Suprapubic skin (tissue), 4 donors: ENCODE measurements at places on chromosomes 3 and 15.
A peak's percentile ranks its signal among the peaks of the same experiment; 100 is the strongest.

- no peak for DNase-seq
These were observed at the start of gene P2RY12 for GRCh38 chr3:151384741-151385174. P2RY12 (minus strand) TSS chr3:151384753; CDS start chr3:151338845, 45,908 bp downstream.

DNA sequence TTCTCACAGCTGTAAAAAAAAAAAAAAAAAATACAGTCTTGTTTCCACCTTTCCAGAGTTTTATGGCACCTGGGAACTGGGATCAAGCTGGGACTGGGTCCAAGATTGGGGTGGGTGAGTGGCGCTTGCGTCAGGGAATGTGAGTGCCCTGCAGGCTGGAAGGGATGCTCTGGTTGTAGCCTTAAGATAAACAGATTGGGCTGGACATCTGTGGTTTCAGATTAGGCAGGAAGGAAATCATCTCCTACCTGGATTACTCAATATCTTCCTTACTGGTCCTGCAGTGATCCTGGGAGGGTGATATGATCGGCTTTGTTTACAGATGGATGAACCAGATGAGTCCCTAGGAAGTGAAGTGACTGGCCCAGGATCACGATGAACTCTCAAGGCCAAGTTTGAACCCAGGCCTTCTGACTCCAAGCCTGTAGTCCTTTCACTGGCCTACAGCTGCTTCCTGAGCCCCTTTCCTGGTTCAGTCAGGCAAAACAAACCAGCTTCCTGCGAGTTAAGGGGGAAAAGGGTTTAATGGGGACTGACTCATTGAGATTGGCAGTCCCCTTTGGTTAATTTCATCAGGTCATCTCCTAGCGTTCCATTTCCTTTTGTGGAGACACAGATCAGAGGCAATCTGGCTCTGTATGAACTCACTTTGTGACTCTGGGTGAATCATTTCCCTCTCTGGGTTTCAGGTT is 179.8 kb downstream of the THSD4 start:
- no peak for DNase-seq

DNA sequence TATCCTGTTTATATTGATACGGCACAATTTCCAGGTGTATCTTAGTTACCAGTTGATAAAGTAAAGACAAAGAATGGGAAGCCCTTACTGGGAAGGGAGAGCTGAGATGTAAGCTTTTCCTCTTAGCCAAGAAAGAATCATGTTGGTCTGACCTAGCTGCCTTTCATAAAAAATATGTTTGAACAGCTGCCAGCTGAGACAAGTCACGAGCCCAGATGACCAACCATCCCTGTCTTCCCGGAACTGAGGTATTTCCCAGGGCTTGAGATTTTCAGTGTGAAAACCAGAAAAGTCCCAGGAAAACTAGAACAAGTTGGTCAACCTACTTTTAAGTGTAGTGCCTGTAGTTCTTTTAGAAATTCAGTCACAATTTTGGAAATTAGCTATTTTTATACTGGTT is 3.6 kb upstream of the MYH15 start:
- no peak for DNase-seq

- no peak for DNase-seq
These were observed 458.5 kb upstream of the ARRDC4 start for GRCh38 chr15:97502038-97502437.

DNA sequence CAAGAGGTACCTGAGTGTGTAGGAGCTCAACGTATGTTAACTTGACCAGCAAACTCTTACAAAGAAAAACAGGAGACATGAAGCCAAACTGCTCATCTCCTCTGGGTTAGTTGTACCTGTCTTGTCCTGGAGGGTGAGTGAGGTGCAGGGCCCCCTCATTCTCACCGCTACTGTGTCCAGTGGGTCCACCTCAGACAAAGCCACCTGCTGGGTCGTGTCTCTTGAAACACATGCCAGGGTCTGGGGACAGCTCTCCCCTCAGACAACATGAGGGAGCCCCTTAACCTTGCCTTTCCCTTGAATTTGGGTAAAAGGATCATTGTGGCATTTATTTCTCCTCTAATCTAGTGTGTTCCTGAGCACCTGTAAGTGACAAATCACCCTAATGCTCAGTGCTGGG is 185.6 kb downstream of the TLE3 start:
- no peak for DNase-seq

DNA sequence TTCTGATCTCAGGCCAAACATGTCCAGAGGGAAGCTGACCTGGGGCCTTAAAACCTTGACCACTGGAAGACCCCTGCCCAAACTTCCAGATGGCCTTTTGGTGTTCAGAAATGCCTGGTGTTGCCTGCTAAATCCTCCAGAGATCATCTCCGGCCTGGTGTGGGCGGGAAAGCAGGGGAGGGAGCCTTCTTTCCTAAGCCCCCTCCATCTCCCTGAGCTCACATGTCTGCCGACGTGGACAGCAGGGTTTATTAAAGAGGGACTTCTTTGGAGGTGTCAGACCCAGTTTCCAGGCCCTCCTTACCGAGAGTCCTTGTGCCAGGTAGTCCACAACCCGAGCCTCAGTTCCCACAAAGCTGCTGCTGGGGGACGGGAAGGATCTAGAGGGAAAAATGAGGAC is 55.9 kb upstream of the SLC6A1 start:
- peak; percentile 13 for DNase-seq

DNA sequence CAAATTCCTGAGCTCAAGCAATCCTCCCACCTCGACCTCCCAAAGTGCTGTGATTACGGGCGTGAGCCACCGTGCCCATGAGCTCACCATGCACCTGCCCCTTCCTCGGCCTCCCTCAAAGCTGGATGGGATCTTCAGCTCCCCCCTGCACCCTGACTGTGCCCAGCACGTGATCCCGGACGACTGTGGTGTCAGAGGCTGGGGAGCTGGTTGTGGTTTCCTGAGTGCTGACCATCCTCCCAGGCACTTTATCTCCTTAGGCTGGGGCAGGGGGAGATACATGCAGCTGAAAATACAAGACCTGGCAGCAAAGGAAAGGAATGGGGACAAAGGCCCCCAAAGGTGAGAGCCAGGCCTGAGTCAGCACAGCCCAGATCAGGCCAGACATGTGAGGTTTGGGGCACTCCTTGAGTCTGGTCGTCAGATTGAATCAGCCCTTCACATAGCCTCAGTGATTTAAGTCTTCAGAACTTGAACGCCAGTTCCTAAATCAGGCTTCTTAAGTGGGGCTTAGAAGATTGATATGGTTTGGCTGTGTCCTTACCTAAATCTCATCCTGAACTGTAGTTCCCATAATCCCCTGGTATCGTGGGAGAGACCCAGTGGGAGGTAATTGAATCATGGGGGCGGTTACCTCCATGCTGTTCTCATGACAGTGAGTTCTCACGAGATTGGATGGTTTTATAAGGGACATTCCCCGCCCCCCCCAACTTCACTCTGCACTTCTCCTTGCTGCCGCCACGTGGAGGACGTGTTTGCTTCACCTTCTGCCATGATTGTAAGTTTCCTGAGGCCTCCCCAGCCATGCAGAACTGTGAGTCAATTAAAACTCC is 35.8 kb downstream of the PRKCD start:
- DNase-seq: no peak

DNA sequence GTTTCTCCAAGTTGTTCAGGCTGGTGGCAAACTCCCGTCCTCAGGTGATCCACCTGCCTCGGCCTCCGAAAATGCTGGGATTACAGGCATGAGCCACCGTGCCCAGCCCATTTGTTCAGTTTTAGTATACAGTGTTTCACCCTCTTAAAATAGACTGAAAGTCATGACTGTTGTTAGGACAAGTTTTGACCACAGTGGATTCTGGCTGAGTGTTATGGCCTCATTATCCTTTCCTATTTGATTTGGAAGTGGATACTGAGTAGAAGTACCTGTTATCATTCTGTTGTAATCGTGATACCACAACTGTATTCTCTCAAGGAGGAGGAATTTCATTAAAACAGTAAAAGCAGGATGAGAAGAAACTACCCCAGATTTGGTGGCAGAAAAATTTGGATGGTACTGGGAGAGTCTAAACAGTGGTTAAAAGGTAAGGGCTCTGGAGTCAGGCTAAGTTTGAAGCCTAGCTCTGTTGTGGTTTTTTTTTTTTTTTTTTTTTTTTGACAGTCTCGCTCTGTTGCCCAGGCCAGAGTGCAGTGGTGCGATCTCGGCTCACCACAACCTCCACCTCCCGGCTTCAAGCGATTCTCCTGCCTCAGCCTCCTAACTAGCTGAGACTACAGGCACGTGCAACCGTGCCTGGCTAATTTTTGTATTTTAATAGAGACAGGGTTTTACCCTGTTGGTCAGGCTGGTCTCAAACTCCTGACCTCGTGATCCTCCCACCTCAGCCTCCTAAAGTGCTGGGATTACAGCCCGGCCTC is 2.6 kb downstream of the MAP2K1 start:
- no peak for DNase-seq
